ENCODE measurements at places on chromosomes 11 and 22.

DNA sequence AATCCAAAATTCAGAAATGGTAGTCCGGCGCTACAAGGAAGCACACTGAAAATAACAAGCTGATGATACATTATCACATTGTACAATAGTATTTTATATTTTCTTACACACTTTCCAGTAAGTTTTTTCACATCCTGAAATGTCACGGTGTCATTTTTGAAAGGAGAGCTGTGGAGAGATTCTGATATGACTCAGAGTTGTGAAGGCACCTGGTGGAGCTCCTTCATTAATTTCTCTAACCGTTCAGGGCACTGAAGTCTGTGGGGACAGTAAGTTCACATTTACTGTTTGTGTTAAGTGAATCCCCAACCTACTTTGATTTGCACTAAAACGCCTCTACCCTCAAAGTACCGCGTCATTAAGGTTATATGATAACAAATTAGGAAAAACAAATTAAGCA lies 13.3 kb downstream of the LDHAL6A start:
- no peak for DNase-seq

DNA sequence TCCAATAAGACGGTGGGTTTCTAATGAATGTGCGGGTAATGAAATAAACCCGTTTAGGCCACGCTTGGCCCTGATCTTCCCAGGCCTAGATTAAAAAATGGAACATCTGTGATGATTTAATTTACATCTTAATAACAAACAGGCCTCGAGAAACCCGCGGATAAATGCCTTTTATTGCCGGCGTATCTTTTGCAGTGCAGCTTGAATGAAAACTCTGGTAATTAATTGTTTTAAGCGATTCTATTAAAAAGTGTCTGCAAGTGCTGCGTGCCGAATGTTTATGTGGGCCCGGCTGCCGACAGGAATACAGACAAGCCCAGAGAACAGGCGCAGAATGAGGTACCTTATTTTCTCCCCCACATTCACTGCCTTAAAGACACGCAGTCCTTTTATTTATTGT lies 420.7 kb downstream of the MN1 start:
- DNase-seq = no peak

GRCh38 chr11:63639199-63639832 lies 25.1 kb upstream of the PLAAT3 start:
- DNase-seq = peak; percentile 38

DNA sequence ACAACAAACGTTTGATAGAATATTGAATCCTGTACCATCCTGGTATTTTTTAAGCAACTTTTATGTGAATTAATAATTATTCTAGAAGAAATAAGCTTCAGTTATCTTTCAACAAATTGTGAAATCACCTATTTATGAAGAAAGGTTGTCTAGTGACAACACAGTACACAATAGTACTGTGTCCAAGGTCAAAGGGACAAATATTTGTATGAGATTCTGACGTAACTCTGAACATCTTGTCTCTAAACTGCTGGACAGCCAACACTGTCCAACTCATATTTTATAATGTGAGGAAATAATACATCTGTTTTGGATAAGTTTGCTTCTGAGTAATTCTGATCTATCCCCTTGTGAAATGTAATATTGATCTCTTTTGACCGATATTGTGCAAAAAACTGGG lies 18.9 kb downstream of the CASP5 start:
- no peak for DNase-seq

DNA sequence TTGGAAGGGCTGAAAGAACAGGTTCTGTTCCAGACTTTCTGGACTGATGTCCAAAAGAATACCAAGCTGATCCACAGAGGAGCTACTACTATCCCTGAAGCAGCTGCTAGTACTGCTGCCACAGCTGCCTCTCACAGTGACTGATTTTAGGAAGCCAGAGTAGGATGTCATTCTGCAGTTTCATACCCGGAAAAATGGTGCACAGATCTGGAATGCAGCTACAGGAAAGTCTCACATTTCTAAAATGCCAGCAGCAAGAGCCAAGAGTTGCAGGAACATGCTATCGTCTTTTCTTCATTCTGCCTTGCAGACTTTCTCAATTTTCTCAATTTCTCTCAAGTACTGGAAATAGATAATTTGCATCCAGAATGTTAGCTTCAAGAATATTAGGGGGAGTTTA lies 19.4 kb upstream of the CCDC179 start:
- no peak for DNase-seq

DNA sequence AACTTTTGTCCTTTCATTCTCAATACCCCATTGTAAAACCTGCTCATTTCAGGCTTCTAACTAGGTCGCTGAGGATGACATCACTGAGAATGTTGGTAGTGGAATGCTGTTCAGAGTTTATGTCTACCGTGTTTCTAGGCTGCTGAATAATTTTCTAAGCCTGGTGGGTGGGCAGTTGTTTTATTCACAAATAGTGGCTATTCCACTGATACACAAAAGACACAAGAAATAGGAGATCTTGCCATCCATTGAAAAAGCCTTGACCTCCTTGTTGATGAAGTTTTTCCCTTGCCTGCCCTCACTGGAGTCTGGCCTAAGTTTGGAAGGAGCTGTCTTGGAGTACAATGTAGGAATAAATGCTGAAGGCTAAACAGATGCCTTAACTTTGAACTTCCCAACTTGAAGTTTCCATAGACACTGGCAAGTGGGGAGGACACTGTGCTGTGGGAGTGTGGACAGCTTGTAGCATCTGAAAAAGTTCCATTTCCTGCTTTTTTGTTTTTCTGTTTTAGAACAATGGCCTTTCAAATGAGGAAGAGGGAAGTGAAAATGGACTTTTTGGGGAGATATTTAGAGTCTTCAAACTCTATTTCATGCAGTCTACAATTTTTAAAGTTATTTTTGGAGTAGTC lies 59.2 kb downstream of the TRIM44 start:
- no peak for DNase-seq

DNA sequence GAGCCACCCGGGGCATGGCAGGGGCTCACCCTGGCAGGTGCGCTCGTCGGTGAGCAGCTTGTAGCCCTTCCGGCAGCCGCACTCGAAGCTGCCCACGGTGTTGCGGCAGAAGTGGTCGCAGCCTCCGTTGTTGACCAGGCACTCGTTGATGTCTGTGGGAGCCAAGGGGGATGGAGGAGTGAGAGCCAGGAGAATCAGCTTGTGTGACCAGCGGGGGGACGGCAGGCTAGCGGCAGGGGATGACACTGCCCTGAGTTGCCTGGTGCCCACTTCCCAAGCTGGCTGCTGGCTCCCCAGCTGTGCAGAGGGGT lies 44.7 kb upstream of the TTLL12 start:
- no peak for DNase-seq

DNA sequence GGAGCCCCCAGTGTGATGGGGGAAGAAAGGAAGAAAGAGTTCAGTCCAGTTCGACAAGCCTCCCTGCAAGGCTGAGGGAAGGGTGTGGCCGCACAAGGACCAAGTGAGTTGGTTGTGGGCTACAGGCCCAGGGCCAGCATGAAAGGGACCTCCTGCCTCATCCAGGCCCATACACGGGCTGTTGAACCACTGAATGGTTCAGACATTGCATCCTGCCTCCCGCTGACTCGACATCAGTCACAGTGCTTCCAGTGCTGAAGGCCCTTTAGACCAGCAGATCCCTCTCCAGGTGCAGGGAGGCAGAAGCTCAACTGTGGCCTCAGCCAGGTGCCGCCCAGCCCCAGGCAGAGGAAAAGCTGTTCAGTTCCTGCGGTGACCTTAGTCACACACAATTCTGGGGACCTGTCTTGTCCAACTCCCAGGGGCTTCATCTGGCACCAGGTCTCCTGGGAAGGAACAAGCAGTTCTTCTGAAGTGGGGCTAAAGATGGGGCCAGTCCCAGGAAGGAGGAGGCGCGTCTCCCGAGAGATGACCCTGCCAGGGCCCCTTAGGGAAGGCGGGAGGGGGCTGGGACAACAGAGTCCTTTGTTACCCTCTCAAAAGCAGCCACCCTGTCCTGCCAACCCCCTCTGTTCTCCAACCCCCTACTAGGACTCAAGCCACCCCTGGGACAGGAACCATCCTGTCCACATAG lies 6.6 kb downstream of the ARRB1 start:
- no peak for DNase-seq

GRCh38 chr11:66008468-66009101 lies 3.2 kb upstream of the CST6 start:
- DNase-seq = no peak

GRCh38 chr11:78061921-78062311 lies 1.7 kb upstream of the THRSP start:
- DNase-seq = no peak

DNA sequence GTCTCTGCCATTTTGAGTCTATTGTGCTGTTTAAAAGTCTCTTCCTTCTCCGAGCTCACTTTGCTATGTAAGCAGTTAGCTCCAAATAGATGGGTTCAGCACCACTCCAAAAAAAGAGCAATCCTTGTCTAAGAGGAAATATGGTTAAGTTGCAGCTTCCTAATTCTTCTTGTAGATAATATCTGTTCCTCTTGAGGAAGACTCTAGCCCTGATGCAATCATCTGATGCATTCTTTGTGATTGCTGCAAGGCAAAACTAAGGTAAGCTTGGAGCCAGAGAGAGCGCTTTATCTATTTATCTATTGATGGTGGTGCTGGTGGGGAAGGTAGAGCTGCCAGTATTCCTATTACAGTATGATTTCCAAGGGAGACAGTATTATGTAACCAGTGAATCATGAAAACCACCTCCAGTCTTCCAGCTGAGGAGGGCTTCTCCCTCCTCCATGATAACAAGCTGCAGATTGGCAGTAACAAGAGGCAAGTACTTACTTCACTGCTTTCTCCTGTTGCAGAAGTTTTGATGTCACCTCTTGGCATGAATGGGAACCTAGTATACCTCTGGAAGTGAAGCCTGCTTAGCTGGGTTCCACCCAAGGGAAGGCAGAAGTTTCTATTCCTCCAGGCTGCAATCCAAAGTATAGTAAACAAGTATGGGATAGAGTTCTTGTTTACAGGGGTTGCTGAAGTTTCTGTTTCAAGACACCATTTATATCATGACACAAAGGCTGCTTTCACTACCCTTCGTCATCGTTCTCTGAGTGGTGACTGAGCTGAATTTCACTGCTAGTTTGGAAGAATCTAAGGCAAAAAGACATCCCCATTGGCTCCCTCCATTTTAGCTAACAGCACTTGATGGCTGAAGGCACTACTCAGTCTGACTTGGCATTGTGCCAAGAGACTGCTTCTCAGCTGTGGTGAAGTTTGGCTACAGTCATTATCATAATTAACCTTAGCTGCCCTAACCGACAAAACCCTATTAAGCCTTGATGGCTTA lies 49.7 kb downstream of the FDX1 start:
- DNase-seq = peak; percentile 35

DNA sequence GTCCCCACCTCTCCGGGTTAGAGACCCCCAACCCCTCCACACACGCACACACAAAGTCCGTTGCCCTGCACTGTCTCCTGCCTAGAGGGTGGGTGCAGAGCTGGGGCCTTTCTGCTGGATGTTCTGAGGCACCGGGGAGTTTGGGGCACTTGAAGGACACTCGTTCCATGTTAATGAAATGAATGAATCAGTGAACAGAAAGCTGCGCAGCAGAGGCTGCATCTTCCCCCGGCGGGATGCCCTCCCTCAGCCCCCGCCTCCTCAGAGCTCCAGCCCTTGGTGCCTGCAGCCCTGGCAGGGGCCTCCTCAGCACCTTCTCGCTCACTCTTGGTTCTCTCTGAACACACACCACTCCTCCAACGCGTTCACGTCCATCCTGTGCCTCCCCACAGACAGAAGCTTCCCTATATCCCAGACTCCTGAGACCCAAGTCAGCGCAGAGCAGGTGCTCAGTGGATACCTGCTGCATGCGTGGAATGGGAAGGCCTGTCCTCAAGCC lies 611.9 kb downstream of the TBC1D22A start:
- DNase-seq = no peak

GRCh38 chr22:44133901-44134571 lies 46.7 kb upstream of the PARVG start:
- no peak for DNase-seq

DNA sequence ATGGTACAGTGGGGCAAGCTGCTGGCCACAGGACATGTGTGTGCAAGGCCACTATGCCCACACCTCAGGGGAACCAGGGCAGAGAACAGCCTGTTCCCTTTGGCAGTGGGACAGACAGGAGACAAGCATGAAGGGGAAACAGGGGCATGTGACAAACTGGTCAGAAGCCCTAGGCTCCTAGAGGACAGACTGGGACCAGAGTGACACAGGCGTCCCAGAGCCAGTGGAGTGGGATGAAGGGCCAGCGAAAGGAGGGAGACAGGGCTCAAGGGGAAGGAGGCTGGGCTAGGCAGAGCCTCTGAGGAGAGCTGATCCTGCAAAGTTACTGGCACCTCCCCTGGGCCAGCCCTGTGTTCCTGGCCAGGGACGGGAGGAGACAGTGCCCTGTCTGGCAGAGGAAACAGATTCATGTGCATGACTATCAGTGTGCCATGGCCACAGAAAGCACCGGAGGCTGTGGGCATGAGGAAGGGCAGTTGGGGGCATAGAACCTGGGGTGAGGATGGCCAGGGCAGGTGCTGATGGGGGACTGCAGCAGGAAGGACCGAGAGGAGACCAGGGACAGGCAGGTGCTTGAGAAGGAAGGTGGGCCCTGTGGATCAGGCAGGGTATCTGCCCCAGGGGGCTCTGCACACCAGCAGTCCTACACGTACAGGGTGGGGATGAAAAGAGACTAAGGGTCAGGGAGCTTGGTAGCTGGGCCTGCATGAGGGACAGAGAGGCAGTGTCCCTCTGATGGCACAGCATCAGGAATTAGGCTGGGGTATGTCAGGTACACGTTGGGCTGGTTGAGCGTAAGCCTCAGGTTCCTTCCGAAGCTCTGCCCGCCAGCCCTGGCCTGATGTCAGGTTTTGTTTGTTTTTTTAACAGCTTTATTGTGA lies 9.8 kb downstream of the DERL3 start:
- no peak for DNase-seq

GRCh38 chr11:819129-819931 lies 616 bp downstream of the PNPLA2 start:
- peak; percentile 96 for DNase-seq

DNA sequence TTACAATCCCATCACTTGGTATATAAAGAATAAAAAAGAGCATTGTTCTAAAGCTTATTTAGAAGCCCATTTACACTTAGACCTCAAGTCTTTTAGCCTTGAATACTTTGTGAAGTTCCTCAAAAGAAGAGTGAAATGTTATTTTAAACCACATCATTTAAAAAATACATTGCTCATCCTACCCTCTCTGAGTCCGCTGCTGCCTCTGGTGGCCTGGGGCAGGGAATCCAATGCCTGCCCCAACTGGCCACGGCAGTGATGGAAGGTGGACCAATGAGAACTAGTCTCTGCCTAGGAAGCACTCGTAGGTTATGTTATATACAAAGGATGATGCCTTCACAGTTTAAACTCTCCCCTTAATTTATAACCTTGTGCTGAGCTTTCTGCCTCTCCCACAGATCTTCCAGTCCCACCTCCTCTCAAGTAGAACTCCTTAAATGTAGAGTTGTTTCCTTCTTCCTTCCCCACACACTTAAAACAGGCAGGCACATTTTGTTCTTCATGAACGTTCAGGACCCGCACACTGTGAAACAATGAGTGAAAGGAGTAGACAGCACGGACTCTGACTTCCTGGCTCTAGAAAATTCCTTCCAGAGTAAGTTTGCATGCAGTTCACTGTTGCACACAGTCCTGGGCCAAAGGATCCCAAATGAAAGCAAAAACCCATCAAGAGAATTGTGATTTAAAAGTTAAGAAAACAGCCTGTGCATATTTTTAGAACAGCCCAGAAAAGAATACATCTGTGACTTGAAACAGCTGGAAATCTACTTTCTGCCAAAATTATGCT lies 167.8 kb downstream of the RRAS2 start:
- DNase-seq = no peak

Measured in AG08395 (cell line).